Lung (tissue), 17 donors: ENCODE measurements at places on chromosomes 3 and 15. TPM values are rescaled to one million over a fixed set of nuclear protein-coding genes. Genes with fewer than 3 reads are reported as not detected.

Gene TICRR
- 1.7 TPM for total RNA-seq

GRCh38 chr15:80514071-80514780, 110.0 kb downstream of the ARNT2 start:
- no peak overlapping the region for H3K27ac ChIP-seq
- H3K27me3 ChIP-seq = no peaks in the 10 kb centered on the region
- H3K36me3 ChIP-seq = peaks cover 28% of the 10 kb centered on the region
- DNase-seq = no peak
- H3K4me1 ChIP-seq = no peaks in the 10 kb centered on the region

- no peaks in the 10 kb centered on the region for H3K36me3 ChIP-seq
- H3K27ac ChIP-seq = no peak overlapping the region
- no peaks in the 10 kb centered on the region for H3K27me3 ChIP-seq
- DNase-seq = no peak
Observed at GRCh38 chr3:30702038-30702827, 95.8 kb downstream of the TGFBR2 start.

Gene TRAIP
- 3.2 TPM for total RNA-seq

- no peak for DNase-seq
- H3K4me1 ChIP-seq = no peaks in the 10 kb centered on the region
- H3K4me3 ChIP-seq = no peak overlapping the region
- H3K27ac ChIP-seq = no peak overlapping the region
- H3K27me3 ChIP-seq = no peaks in the 10 kb centered on the region
Observed at GRCh38 chr3:37964716-37965115, 25.9 kb upstream of the VILL start.

GRCh38 chr3:111737706-111738086, 121.4 kb upstream of the PHLDB2 start:
- H3K4me1 ChIP-seq = peaks cover 1% of the 10 kb centered on the region
- H3K27ac ChIP-seq = no peak overlapping the region
- DNase-seq = peak; percentile 66
- H3K36me3 ChIP-seq = no peaks in the 10 kb centered on the region
- no peak overlapping the region for H3K4me3 ChIP-seq
- H3K27me3 ChIP-seq = no peaks in the 10 kb centered on the region

Gene CD200
- total RNA-seq = 21.6 TPM
